SK-N-MC (cell line): ENCODE measurements at places on chromosomes 12 and 14.

DNA sequence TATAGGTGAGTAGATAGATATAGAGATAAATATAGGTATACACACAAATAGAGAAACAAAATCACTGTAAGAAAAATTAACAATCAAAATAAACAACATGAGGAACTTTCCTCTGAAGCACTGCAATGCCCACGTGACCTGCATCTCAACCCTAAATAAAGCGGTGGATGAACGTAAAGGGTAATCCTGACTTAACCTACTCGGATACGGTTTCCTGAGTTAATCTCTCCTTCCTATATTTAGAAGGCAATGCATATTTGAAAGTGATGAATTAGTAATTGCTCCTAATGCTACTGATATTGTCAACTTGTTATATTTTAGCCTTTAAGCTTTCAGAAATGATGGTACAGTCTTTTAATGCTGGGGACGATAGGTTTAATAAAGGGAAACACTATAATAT is 221.4 kb downstream of the ITPR2 start:
- DNase-seq, result no peak

GRCh38 chr14:50095895-50096294 is 20.5 kb downstream of the VCPKMT start:
- DNase-seq, result no peak

DNA sequence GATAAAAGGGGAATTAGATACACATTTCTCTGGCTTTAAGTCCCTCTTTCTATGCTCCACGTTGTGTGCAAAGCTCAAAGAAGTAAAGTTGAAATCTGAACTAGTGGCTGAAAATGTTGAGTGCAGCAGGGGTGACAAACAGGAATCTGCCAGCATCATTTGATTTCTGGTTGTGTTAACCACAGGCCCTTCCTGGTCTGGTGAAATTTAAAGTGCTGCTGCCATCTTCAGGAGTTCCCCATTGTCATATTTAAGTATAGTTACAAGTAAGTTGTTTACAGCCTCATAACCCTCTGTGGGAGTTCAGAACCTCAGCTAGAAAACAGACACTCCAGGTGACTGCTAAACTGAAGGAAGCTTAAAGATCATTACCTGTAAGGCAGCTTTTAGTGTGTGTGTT is 90.9 kb upstream of the CCDC196 start:
- DNase-seq, result no peak

- no peak for DNase-seq
Observed at GRCh38 chr14:63262446-63262845, 56.3 kb downstream of the GPHB5 start.

DNA sequence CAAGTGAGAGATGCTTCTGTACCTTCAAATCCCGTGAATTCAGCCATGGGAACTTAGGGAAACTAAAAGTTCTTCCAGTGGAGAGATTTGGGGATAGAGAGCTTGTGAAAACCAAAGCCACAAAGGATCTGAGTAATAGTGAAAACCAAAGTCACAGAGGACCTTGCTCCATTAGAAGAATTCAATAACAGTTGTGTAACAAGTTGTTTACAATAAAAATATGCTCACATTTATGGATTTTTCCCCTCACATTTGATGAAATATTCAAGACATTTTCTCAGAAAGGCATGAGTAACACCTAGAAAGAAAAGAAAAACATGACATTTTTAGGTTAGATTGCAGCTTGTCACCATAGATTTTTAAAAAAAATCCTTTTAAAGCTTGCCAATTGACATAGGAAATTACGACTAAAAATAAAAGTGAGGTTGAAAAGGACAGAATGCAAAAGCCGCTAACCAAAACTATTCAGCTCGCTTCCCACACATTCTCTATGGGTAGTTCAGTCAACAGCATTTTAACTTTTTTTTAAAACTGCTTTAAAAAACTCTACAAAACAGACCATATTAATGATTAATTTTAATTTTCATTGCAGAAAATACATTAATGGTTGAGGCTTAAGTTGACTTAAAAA is 113.2 kb downstream of the CAND1 start:
- no peak for DNase-seq

DNA sequence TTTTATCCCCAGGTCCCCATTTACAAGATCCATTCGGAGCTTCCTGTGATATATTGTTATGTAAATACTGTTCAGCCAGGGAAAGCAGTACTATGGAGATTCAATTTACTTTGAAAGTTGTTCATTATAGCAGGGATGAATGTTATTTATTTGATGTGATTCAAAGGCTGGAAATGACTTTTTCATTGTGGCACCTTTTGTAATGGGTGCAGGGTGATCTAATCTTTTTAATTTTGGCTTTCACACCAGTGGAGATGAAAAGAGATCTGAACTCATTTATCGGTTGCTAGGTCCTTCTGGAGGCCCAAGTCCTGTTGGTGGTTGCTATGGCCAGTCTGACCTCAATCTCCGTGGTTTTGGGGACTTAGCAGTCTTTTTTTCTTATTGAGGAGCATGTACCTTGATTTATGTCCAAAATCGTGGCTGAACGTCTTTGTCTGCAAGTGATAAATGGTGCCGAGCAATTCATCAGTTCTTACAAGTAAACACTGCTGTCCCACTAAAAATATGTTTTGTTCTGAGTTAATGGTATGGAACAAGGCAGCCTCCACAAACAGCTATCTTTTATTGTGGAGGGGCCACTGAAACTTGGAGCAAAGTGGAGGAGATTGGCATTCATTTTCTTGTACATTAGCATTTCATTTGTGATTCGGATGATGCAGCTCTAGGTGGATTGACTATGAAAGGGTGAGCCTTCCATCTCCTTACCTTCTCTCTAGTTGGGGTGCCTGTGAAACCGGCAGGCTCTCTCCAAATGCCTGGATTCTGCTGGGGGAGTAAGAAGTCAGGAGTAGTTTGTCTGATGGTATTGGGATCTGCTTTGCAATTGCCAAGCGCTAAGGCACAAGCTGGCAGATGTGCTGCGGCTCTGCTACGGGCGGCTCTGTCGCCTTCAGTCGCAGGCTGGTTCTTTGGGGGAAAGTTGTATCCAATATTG is 2.0 kb downstream of the RMST start:
- no peak for DNase-seq

DNA sequence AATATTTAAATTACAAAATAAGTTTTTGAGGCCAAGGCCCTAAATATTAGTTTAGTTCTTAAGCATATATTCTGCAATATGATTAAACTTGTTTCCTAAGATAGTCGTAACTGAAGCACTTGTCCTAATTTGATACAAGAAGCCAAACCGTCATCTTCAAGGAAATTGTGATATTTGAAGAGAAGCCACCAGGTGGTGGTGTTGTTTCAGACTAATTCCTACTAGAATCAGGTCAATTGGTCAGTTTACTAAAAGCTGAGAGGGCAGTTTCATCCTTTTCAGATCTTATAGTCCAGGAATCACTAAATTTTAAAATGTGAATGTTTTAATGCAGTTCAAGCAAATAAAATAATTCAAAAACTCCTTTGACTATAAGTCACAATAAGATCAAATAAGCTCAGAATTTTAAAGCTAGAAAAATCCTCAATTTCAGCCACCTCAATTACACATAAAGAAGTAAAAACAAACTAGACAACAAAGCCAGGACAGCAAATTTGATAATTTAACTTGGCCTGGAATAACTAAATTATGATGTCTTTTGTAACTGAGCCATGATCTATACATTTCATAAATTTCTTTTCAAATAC is 7.1 kb upstream of the ARL1 start:
- peak; percentile 24 for DNase-seq

DNA sequence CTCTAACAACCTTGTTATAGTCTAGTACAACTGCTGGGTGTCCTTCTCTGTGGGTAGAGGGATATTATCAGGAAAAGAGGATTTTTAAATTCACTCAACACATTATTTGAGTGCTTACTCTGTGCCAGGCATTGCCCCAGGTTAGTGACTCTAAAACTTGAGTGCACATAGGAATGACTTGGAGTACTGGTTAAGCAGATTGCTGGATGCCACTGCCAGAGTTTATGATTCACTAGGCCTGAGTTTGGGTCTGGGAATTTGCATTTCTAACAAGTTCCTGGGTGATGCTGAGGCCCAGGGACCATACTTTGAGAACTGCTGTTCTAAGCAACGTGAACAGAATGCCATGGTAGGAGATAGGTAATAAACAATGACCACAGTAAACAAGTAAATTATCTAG is 96.6 kb downstream of the CFAP54 start:
- DNase-seq, result no peak

DNA sequence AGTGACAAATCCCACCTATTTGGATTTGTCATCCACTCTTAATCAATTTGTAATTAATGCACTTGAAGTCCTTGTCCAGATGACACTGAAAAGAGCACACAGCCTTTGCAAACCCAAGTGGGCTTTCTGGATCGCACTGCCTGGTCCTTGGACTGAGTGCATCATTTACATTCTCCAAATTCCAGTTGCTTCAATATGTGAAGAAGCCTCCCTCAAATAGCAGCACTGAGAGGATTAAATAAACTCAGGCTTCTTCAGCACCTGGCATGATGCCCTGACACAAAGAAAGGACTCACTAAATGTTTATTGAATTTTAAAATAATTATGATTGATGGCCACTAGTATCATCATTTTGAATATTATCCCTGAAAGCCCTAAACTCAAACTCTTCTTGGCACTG is 496.5 kb downstream of the VRK1 start:
- no peak for DNase-seq

- no peak for DNase-seq
Observed at GRCh38 chr12:46177837-46178608, 90.8 kb downstream of the SLC38A1 start.

- DNase-seq, result no peak
Observed at GRCh38 chr12:79006306-79006705, 141.7 kb downstream of the SYT1 start.
